H4 (cell line): ENCODE measurements at places on chromosomes 4 and X. TPM values are rescaled to one million over a fixed set of nuclear protein-coding genes. Genes with fewer than 3 reads are reported as not detected.

The VCX gene
- total RNA-seq, result 68.2 and 79.3 TPM in 2 replicates

The TNIP3 gene
- total RNA-seq, result 0.66 and 1.5 TPM in 2 replicates

The RTL3 gene
- total RNA-seq, result not detected in 2 replicates

The KLHL4 gene
- total RNA-seq, result 19.4 and 23.6 TPM in 2 replicates

The DRP2 gene
- 0.14 TPM in 1 of 2 replicates, not detected in the other for total RNA-seq

The CAPN6 gene
- total RNA-seq, result 1.0 and 1.8 TPM in 2 replicates

The AMOT gene
- 4.3 and 6.7 TPM in 2 replicates for total RNA-seq

The NLGN3 gene
- total RNA-seq, result 0.25 and 0.31 TPM in 2 replicates

The SUPT20HL2 gene
- total RNA-seq, result not detected in 2 replicates

The PRR32 gene
- total RNA-seq, result not detected in 2 replicates

The CYLC1 gene
- not detected in 2 replicates for total RNA-seq

The CEP135 gene
- total RNA-seq, result 2.3 and 5.2 TPM in 2 replicates

The CLDN34 gene
- not detected in 2 replicates for total RNA-seq

The SMC1A gene
- 17.7 and 31.8 TPM in 2 replicates for total RNA-seq

The FATE1 gene
- not detected in 2 replicates for total RNA-seq

The PROM1 gene
- not detected in 2 replicates for total RNA-seq

The CENPC gene
- total RNA-seq, result 8.3 and 11.6 TPM in 2 replicates

The FAM9B gene
- total RNA-seq, result not detected in 2 replicates

The MRFAP1L1 gene
- total RNA-seq, result 104 and 118 TPM in 2 replicates
